ENCODE measurements at places on chromosomes 6 and 20.
A peak's percentile ranks its signal among the peaks of the same experiment; 100 is the strongest.

DNA sequence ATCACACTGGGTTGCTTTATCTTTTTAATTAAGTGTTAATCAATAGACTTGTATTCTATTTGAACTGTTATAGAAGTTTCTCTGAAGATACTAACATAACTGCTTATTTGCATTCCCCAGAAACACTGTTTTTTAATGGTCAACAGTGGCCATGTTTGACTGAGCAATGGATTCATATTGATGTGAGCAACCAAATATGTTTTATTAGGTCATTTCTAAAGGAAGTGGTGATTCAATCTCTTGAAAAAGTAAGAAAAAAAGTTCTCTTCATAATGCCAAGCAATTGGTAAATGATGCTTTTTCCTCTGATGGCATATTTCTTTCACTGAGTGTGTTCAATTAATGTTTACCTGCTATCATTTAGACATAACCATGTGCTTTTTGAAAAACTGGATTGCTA is 593.0 kb upstream of the CITED2 start:
- no peak for DNase-seq

DNA sequence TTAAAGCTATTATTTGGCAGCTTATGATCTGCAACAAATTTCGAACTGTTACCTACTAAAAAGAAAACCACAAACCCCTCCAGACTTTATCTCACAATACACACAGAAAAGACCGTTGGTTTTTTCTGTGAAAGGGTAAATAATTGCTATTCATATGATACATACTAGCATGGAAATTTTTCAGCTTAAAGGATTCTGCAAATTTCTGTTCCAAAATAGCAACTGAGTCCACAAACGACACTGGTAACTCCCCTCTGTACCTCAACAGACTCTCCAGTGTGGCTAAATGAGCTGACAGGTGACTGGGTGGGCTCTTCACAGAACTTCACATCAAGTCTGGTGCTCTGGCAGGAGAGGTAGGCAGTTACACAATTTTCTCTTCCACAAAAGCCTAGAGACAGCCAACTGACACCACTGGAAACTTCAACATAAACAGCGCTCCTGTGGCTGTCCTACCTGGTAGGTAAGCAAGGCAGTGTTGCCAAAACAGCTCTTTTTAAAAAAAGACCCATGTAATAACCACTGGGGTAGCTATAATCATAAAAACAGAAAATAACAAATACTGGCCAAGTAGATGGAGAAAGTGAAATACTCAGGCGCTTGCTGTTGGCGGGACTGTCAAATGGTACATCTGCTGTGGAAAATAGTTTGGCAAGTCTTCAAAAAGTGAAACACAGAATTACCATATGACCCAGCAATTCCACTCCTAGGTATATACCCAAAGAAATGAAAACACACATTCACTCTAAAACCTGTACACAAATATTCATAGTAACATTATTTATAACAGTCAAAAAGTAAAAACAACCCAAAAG is 37.8 kb downstream of the ELOVL5 start:
- DNase-seq = no peak

GRCh38 chr6:151577257-151577656 is 83.4 kb downstream of the CCDC170 start:
- no peak for DNase-seq

DNA sequence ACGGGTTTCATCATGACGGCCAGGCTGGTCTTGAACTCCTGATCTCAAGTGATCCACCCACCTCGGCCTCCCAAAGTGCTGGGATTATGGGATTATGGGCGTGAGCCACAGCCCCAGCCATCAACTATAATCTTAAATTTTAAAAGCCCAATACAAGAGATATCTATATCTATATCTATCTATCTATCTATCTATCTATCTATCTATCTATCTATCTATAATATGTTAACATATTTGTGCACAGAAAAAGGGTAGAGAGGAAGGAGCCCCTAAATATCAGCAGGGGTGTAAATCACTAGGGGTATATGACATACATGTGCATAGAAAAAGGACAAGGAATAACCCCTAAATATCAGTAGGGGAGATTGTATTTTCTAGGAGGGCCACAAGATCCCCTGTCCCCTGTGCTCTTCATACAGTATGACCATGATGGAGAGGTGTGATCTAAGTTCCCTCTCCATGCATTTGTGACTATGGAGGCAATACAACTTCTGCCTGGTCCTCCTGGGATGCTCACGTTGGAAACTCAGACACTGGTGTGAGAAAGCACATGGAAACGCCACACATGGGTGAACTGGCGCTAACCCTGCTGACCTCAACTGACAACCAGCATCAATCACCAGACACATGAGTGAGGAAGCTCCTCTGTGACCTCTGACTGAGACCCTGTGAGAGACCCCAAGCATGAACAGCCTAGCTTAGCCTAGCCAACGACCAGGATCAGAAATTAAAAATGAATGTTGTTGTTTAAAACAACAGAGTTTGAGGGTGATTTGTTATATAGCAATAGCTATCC is 1.2 kb upstream of the SPATS1 start:
- DNase-seq = no peak

- no peak for DNase-seq
These were observed 92.2 kb downstream of the CEP162 start for GRCh38 chr6:84135291-84135690.

DNA sequence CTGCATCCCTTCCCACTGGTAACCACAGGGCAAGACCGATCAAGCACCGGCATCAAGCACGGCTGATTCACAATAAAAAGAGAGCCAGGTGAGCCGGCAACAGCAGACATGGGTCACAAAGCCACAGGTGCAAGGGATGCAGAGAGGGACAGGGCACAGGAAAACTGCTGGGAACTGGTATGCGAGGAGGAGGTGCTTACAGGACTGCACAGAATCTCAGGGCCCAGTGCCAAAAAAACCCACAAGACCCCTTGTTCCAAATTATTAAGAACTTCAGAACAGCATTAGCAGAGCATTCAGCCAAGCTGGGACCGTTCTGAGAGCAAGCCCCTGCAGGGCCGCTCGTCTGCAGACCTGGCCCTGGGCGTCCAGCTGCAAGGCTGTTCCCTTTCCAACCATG is 35.4 kb downstream of the BFSP1 start:
- DNase-seq = no peak

- no peak for DNase-seq
These were observed 240.3 kb downstream of the DLL1 start for GRCh38 chr6:170050591-170051041.

DNA sequence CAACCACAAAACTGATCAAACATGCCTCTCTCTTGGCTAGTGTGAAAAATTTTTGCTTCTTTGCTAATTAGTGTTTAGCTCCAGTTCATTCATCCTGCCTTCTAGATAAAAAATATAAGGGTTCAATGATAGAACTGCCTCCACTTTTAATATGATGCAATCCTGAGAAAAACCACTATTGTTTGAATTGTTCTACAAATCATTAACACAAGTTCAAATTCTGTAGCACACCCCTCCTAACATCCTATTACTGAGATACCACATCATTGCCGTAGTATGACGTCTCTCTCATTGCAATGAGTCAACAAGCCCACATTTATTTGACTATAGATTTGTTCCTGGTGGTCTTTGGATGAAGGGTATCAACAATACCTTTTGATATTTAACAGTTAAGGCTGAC is 365.8 kb upstream of the OPRM1 start:
- DNase-seq = no peak

DNA sequence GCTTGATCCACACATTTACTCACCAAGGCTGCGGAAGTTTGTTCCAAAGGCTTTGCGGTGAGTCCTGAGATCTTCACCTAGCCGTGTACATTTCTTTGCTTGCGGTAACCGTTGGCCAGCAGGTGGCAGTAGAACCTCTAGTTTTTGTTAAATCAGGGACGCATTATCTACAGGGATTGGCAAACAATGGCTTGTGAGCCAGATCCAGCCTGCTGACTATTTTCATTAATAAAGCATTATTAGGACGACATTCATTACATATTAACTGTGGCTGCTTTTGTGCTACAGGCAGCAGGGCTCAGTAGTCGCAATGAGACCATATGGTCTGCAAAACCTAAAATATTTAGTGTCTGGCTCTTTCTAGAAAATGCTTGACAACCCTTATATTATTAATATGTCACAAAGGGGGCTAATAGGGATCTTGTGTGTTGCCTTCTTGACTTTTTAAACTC is 174.1 kb downstream of the DOK5 start:
- peak; percentile 63 for DNase-seq

GRCh38 chr6:8392569-8392968 is 42.8 kb downstream of the SLC35B3 start:
- DNase-seq = no peak

DNA sequence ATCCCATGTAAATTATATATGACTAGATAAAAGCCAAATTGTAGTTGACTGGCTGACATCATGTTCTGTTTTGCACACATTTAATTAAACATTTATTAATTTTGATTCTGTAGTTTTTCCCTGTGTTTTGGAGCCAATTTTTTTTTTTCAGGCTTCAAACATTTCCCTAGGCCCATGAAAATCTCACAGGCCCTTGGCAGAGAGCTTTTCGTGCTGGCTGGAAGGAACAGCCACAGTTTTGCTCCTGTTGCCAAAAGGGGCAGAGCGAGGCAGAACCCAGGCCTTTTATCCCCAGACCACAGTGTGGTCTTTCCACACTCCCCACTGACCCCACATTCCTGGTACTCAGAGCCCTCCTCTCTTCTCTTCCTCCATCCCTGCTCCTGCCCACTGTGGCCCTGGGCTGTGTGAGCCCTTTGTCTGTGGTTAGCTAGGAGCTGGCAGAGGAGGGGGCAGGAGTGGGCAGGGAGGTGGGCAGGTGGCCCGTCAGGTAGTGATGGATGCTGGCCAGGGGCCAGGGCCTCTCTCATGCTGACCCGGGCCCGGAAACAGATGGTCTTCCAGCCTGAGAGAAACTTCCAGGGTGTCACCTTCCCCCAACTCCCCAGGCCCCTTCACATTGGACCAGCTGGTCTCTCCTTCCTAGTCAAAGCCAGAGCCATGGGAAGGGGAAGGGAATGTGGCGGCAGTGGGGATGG is 19.4 kb upstream of the CCM2L start:
- DNase-seq = no peak

DNA sequence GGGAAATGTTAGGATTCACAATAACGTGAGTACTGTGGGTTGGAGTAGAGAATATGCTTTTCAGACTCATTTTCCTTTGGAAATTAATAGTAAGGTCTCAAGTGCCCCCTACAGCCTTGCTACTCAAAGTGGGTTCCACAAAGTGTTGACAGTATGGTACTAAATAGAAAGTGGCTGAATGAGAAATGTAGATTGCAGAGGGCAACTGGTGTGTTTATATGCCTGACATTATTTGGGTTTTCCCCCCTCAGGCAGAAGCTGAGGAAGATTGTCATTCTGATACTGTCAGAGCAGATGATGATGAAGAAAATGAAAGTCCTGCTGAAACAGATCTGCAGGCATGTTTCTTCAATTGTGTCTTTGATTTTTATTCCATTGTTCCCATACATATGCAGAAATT is 5.6 kb downstream of the FBXO9 start:
- DNase-seq = no peak

DNA sequence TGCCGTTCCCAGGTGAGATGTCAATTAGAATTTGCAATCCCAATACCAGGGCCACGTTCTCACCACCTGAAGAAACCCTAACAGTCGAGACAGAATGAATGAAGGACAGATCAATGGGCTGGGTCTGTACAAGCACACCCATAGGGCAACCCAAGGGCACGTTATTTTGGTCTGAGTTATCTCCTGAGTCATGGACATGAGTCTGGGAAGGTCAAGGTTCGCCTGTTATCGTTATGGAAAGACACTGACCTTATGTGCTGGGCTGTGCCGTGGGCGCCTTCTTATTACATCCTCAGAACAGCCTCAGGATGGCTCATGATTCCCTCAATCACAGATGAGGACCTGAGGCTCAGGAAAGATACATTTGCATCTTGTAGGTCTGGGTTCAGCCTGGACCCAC is 175.0 kb upstream of the SULF2 start:
- no peak for DNase-seq

DNA sequence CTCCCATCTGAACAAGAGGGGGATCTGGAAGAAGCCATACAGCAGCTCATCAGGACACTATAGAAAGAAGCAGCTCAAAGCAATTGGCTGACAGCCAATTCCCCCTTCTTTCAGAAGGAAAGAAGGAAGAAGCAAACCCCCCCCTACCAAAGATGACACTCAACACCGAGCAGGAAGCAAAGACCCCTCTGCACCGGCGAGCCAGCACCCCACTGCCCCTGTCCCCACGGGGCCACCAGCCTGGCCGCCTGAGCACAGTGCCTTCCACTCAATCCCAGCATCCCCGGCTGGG is 1.2 kb downstream of the REM1 start:
- no peak for DNase-seq

DNA sequence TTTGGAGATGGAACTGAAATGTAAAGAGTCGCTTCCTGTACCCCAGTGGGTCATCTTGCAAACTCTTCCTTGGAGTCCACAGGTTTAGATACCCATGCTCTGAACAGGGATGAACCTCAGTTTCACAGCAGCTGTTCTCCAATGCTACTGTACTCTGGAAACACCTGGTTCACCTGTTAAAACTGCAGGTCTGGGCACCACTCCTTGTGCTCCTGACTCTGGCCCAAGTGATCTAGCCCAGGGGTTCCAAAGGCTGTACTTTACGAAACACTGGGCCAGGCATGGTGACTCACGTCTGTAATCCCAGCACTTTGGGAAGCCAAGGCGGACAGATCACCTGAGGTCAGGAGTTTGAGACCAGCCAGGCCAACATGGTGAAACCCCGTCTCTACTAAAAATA is 102.1 kb downstream of the ATP9A start:
- no peak for DNase-seq

- DNase-seq = no peak
These were observed 40.4 kb upstream of the MCUR1 start for GRCh38 chr6:13854716-13855250.

DNA sequence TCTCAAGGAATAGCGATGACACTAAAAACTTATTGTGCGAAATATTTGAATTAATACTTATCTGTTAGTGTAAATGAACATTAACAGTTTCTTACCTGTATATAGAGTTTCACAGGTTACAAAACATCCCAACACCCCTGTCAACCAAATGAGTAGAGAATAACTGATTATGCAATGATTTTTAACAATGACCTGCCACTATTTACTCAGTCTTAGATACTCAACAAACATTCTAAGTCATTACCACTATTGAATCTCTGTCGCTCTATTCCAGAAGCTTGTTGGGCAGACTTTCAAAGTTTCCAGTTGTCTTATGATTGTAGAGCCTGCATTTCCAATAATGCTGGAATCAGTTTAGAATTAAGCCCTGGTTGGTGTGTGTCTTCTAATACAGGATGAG is 85.5 kb downstream of the RNF182 start:
- no peak for DNase-seq

- DNase-seq = no peak
These were observed 693 bp upstream of the GNAS-AS1 start for GRCh38 chr20:58851221-58851968.
